T1000 (cell line): ENCODE measurements at places on chromosomes 16 and 17.

DNA sequence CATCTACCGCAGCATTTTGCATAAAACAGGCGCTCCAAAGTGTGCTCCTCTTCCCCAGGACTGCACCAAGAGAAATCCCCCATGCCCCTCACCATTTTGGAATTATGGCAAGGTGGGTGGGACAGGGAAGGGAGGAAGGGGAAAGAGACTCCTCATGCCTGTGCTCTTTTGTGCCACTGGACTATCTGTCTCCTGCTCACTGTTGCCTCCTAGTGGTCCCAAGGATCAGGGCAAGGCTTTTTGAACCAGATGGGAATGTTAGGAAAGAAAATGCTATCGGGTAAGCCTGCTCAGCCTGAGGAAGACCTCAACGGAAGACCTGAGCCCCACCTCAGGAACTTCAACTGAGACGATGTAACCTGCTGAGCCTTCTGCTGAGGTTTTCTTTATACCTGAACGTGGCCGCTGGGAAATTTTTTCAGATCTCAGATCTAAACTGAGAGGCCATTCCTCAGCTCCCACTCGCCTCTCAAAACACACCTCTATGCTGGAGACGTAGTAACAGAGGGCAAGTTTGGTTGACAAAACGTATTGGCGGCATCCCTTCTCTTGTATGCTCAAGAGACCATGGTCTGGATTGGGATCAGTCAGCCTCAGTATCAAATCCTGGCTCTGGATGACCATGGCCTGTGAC is 58.3 kb downstream of the SPACA3 start:
- no peak for DNase-seq

GRCh38 chr17:4664230-4664629 is 22.8 kb upstream of the ALOX15 start:
- no peak for DNase-seq

- DNase-seq = peak; percentile 28
Measured at GRCh38 chr17:40903129-40903847, 18.2 kb upstream of the KRT20 start.

DNA sequence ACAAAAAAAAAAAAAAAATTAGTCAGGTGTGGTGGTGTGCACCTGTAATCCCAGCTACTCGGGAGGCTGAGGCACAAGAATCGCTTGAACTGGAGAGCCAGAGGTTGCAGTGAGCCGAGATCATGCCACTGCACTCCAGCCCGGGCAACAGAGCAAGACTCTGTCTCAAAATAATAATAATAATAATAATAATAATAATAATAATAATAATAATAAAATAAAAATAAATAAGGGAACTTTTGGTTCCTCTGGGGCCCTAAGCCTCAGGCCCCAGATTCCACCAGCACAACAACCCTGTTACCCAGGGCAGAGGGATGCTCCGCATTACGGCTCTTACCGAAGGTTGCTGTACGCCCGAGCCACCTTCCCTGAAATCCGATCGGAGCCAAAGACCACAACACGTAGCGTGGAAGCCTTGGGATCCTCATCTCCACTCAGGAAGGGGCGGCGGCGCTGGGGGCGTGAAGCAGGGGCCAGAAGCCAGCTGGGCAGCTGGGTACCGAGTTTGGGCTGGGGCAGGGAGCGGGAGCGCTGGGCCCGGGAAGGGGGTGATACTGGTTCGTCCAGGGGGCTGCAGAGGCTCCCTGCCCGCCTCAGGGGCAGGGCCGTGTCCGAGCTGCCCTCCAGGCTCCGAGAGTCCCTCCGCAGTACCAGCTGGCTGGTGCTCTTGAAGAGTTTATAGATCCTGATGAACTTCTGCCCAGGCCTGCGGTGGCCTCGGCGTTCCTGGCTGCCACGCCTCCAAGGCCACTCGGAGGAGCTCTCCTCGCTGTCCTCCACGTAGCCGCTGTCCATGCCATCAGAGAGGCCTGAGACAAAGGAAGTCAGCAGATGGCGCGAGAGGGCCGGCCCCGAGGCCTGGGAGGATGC is 20.6 kb upstream of the PIK3R6 start:
- no peak for DNase-seq

- no peak for DNase-seq
Measured at GRCh38 chr17:65163990-65164495, 26.9 kb downstream of the RGS9 start.

GRCh38 chr17:72719578-72720493 is 372.7 kb downstream of the SLC39A11 start:
- DNase-seq = no peak

GRCh38 chr16:75267631-75268264 is 16.3 kb upstream of the BCAR1 start:
- peak; percentile 20 for DNase-seq

- no peak for DNase-seq
Measured at GRCh38 chr17:40134184-40134583, 6.2 kb upstream of the CASC3 start.

GRCh38 chr16:4272114-4272956 is 488 bp downstream of the TFAP4 start:
- DNase-seq = no peak

GRCh38 chr17:74474043-74474792 is 7.8 kb downstream of the CD300A start:
- no peak for DNase-seq

DNA sequence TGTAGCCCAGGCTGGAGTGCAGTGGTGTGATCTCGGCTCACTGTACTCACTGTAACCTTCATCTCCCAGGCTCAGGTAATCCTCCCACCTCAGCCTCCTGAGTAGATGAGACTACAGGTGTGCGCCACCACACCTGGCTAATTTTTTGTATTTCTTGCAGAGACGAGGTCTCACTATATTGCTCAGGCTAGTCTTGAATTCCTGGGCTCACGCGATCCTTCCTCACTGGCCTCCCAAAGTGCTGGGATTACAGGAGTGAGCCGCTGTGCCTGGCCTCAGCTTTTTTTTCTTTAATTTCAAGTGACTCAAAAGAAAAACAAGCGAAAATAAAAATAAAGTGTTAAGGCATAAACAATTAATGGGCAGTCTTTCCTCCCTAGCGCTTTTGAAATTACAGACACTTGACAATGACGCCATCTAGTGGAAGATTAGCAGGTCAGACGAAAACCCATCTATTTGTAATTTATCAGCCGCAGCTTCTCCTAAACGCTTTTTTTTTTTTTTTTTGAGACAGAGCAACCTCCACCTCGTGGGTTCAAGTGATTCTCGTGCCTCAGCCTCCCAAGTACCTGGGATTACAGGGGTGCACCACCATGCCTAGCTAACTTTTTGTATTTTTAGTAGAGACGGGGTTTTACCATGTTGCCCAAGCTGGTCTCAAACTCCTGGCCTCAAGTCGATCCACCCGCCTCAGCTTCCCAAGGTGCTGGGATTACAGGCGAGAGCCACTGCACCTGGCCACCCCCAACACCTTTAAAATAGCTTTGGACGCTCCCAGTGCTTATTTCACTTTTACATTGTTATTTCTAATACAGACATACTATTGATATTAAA is 28.1 kb upstream of the PECAM1 start:
- peak; percentile 25 for DNase-seq

GRCh38 chr17:29177541-29177870 is 2.7 kb downstream of the MYO18A start:
- DNase-seq = no peak

- DNase-seq = no peak
Measured at GRCh38 chr17:35849469-35850348, 19.0 kb downstream of the HEATR9 start.

DNA sequence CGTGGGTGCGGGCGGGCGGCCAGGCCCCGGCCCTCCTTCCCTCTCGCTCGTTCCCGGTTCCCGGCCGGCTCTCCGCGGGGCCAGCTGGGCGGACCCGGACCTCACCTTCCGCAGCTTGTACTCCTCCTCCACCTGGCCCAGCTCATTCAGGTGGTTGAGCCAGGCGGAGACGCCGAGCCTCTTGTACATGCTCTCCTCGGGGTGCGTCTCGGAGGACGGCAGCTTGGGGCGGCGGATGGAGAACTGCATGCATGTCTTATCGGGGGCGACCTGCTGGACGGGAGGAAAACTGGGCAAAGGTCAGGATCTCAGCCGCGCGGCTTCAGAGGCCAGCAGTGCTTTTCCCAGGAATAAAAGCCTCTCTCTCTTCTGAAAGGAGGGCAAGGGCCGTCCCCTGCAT is 85.4 kb downstream of the TBC1D16 start:
- DNase-seq = no peak

DNA sequence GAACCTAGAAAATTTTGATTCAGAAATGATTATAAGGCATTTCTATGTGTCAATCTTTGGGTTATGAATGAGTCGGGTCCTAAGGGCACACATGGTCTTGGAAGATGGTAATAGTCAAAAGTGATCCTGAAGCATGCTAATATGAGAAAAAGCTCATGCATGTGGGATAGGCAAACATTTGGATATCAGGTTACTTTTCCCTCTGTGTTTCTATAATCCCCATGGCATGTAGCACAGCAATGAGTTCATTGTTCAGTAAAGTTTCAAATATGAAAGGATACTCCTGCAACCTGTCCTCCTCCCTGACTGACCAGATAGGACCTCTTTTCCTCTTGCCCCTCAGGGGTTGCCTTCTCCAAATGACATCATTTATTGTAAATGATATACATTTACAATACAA is 249.9 kb upstream of the MON1B start:
- DNase-seq = no peak

GRCh38 chr16:8642146-8642545 is 20.6 kb downstream of the METTL22 start:
- no peak for DNase-seq

GRCh38 chr17:55632893-55633292 is 89.8 kb downstream of the TMEM100 start:
- DNase-seq = no peak

DNA sequence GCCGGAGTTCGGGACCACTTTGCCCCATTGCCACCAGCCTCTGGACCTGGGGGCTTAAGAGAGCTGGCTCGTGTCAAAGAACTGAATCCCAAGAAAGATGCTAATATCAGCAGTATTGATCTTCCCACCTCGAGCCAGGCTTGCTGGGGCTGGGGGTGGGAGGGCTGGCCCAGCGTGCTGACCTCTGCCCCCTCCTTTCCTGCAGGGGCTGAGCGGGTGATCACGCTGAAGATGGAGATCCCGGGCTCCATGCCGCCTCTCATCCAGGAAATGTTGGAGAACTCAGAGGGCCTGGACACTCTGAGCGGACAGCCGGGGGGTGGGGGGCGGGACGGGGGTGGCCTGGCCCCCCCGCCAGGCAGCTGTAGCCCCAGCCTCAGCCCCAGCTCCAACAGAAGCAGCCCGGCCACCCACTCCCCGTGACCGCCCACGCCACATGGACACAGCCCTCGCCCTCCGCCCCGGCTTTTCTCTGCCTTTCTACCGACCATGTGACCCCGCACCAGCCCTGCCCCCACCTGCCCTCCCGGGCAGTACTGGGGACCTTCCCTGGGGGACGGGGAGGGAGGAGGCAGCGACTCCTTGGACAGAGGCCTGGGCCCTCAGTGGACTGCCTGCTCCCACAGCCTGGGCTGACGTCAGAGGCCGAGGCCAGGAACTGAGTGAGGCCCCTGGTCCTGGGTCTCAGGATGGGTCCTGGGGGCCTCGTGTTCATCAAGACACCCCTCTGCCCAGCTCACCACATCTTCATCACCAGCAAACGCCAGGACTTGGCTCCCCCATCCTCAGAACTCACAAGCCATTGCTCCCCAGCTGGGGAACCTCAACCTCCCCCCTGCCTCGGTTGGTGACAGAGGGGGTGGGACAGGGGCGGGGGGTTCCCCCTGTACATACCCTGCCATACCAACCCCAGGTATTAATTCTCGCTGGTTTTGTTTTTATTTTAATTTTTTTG is 8.5 kb downstream of the GJD3 start:
- no peak for DNase-seq

DNA sequence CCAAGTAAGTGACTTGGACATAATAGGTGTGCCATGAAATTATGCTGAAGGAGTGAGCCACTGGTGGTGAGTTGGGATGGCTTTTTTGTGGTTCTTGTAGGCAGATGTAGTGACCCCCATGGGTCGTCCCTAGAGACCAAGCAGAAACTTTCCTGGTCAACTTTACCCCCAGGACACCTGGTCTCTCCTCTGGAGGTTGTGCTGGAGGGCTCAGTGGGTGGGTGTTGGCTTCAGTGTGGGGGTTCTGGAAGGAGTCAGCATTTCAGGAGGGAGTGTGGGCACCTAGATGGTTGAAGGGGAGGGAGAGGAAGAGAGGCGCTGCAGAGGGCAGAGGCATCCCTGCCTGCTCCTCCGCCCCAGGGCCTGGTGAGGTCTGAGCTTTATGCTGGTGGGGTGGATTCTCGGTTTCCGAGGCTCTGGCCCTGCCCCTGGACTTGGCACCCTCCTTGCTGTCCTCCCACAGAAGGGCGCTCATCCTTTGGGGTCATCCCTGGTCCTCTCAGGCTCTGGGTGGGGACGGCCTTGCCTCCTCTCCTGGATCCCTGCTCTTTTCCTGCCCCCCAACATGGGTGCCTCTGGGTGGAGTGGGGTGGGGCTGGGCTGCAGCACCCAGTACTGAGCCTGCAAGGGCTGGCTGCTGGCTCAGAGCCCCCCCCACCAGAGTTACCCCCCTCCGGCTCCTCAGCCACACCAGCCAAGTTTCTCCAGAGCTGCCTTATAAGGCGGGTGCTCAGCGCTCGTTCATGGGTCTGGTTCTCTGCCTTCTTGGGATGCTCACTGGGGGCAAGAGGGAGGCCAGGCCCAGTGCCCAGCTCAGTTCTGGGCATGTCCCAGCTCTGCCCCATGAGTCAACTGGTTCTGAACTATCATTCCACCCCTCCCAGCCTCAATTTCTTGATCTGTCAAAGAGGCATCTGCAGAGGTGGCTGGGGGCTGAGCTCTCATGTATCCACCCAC is 266.8 kb downstream of the SEC14L1 start:
- DNase-seq = no peak

- DNase-seq = no peak
Measured at GRCh38 chr17:37750768-37751475, 6.1 kb upstream of the HNF1B start.

DNA sequence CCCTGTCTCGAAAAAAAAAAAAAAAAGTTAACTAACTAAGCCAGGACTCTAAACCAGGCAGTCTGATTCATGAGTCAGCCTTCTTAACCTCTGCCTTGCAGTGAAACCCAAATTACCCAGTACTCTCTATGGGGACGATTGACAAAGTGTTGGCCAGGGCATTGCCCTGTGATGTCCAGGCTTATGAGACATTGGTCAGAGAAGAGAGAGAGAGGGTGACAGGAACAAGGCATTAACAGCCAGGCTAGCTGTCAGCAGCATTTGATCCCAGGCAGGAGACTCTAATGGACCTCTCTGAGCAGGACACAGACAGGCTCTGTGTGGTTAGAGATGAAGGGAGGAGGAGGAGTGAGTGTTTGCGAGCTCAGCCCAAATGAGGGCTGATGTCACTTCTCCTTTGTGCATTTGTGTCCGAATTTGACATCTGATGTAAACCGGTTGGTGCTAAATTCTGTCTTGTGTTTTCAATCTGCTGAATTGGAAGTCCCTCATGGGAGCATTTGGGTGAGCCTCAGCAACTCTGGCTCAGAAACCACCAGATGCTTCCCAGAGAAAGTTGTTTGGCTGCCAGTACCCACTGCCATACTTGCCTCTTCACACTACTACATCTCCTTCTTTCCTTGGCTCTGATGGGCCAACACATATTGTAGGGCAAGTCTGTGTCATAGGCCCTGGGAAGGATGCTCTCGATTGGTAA is 4.3 kb upstream of the MYL4 start:
- DNase-seq = no peak

DNA sequence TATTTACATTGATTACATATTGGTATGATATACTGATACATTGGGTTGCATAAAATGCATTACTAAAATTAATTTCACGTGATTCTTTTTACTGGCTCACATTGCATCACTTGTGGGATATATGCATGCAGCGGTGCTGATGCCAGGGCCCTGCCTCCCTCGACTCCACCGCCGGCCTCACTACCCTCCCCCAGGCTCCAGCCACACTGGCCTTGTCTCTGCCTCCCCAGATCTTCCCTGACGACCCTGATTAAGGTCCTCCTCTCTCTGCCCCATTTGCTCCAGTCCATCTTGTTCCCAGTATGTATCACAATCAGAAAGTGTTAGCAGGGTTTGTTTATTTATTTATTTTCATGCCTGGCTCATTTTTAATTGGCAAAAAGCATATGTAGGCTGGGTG is 306.8 kb downstream of the FOXL1 start:
- DNase-seq = no peak
